ENCODE measurements at places on chromosomes 3 and 15.

GRCh38 chr15:50519740-50520425 lies 26.6 kb downstream of the USP50 start:
- DNase-seq: no peak

DNA sequence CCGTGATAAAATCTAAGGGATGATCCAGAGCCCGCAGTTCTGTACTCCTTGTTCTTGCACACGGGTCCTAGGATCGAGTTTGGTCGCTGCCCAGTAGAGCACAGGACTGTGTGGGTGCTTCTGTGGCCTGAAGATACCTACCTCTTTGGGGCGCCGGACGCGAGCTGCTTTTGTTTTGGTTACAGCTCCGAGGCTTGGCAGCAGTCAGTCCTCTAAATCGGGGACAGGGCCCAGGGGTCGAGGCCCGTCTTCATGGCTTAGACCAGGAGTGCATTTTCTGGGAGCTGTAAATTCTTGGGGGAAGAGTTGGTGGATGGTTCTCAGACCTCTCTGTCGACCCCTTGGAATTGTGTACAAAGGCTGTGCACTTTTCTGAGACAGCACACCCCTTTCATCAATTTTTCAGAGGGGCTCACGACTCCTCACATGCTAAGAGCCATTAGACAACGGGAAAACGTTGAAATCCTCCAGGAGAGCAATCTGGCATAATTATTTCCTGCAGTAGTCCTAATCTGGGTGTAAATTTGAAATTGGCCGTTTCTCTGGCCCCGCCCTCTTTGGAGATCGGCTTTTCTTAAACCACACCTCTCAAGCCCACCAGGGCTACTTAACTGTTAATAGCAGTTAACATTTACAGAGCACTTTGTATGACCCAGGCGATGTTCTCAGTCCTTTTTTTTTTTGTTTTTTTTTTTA lies 928 bp downstream of the CEP97 start:
- DNase-seq: no peak

GRCh38 chr3:152564459-152564858 lies 270.5 kb upstream of the P2RY1 start:
- no peak for DNase-seq

GRCh38 chr3:117226932-117227331 lies 517.4 kb downstream of the TUSC7 start:
- DNase-seq: no peak
